ENCODE measurements at places on chromosomes 4 and X. TPM values are rescaled to one million over a fixed set of nuclear protein-coding genes. Genes with fewer than 3 reads are reported as not detected.

DNA sequence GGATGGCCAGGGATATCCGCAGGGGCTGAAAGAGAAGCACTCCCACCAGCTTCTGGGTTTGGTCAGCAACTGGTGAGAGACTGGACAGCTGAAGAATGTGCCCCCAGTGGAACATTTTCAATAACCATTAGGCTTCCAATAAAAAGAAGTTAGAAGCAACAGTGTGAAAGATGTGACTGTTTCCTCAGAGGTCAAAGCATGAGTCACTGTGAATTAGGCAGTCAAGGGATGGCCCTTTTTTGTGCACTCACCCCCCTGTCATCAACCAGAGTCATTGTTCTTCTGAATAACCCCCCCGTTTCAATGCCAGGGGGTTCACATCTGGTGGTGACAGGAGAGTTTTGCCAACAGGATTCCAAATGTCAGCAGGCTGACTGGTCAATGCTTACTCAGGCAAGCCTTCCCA, 74.6 kb upstream of the SH3RF1 start:
- no peaks in the 10 kb centered on the region for H3K36me3 ChIP-seq
- no peak overlapping the region for H3K4me3 ChIP-seq
- no peaks in the 10 kb centered on the region for H3K4me1 ChIP-seq
- no peaks in the 10 kb centered on the region for H3K27me3 ChIP-seq
- DNase-seq = no peak

CYBB gene
- total RNA-seq = 3.7 TPM

RNF128 gene
- not detected for total RNA-seq

DNA sequence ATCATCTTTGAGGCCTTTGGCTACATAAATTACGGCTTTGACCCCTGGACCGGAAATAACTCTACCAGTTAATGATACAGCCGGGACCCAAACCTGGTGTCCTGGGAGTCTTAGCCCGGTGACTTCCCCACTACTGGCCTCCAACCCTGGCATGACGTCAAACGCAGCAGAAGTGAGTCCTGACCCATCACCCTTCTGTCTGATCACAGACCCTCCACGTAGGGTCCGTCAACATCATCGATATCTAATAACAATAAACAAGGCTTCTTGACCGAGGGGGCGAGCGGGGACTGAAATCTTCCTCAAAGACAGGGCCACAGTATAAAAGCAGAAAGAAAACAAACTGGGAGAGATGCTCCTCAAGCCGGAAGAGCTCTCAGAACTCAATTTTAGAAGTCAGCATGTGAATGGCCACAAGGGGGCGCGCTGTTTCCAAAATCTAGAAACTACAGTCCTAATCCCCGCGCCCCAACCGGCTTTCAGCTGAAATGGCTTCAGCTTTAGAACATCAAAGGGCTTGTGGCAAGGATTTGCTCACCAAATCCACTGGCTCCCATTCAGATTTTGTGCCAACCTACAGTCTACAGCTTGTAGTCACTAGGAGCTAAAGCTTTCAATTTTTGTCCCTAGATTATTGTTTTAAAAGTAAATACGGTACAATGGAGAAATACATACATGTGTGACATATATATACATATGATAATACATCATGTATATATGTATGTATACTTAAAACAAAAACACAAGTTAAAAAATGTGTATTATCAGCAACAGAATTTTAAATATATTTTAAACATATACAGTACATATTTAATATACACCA, 46.4 kb upstream of the ENPP6 start:
- H3K27ac ChIP-seq = no peak overlapping the region
- H3K36me3 ChIP-seq = no peaks in the 10 kb centered on the region
- peaks cover 20% of the 10 kb centered on the region for H3K4me1 ChIP-seq
- no peaks in the 10 kb centered on the region for H3K27me3 ChIP-seq
- no peak overlapping the region for H3K4me3 ChIP-seq

DNA sequence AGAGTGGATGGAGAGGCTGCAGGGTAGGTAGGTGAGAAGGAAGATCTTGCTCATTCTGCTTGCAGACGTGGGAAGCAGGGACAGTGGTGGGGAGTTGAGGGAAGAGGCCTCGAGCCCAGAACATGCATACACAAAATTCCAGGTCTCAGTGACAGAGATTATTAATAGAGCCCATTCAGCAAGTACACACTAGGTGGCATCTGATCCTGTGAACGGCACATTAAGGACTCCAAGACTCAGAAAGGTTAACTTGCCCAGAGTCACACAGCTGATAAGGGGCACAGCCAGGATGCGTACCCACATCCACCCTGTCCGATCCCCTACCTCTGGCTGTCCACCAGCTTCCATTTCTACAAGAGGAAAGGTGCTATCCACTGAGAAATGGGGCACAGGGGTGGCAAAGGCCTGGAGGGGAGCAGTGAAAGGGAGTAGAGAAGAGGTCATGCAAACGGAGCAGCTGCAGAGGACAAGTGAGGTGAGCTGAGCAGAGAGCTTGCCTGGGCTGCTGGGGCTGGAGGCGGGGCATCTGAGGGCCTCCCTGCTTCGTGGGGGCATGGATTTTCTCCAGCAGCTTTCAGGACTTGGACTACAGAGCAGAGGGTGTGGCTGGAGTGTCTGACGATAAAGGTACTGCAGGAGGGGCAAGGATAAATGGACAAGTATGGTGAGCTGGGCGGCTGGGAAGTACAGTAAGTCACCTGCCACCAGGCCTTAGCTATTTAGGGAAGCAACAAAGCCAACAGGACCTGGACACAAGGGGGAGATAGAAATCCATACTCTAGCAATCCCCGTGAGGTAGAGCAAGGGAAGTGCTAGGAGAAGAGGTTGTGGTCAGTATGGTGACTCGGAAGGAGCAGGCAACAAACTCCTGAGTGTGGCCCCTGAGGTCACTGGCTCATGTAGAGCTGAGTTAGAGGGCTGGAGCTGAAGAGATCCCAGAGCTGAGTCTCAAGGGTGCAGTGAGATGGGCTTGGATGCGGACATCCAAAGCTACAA, 11.2 kb downstream of the IDS start:
- no peaks in the 10 kb centered on the region for H3K4me1 ChIP-seq
- H3K36me3 ChIP-seq = peaks cover 55% of the 10 kb centered on the region
- H3K27me3 ChIP-seq = no peaks in the 10 kb centered on the region
- no peak overlapping the region for H3K27ac ChIP-seq

FMR1NB gene
- total RNA-seq = not detected

PABPC1L2B gene
- not detected for total RNA-seq

AVPR2 gene
- not detected for total RNA-seq

Measured in CD8-positive, alpha-beta memory T cell (primary cell).